Hepatic stellate cell (primary cell): ENCODE measurements at places on chromosomes 2 and 18.

- DNase-seq = no peak
Observed at GRCh38 chr2:139631966-139632365, 851.8 kb upstream of the NXPH2 start.

DNA sequence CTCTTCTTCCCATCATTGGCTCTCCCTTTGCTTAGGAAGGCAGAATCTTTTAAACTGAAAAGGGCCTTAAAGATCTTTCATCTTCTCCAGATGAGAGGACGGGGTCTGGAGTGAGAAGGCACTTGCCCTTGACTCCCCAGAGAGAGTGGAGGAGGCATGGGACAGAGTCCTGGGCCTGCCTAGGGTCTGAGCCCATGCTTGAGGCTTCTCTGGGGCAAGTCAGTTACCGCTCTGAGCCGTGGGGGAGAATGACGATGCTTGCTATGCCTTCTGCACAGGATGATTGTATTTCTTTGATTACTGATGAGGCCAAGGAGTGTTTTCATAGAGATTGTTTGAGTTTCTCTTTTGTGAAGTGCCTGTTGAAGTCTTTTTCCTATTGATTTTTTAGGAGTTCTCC is 921 bp downstream of the PLB1 start:
- DNase-seq = no peak

- no peak for DNase-seq
Observed at GRCh38 chr2:163652751-163653150, 83.1 kb downstream of the FIGN start.

GRCh38 chr2:1658394-1659151 is 85.7 kb downstream of the PXDN start:
- no peak for DNase-seq

DNA sequence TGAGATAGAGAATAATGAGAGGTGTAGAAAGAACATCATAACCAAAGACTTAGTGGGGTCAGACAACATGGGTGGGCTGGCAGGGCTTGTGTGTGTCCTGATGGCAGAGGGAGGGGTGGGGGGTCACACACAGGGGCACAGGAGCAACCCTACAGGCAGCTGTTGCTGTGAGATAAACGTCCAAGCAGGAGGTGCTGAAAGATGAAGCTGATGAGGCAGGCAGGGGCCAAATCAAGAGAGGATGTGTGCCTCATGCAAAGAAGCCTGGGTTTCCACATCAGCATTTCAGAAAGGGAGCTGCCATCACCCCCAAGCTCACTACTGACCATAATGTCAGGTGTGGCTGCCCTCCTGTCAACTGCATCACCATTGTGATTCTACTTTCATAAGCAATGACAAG is 16.0 kb upstream of the SKA1 start:
- DNase-seq = no peak

DNA sequence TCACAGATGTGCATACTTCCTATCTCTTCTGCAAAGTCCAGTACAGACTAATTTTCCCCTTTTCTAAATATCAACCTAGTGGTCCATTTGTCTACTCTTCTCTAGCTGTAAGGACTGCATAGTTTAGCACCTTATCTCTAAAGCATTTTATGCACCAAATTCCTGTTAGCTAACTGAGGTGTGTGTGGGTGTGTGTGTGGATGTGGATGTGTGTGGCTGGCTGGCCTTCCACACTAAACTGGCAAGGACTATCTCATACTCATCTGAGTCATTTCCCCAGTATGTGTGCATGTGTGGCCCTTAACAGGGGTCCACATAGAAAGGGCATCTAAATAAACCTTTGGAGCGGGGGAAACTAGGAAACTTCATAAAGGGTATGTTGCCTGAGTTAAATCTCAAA is 139.6 kb downstream of the TTC32 start:
- no peak for DNase-seq

DNA sequence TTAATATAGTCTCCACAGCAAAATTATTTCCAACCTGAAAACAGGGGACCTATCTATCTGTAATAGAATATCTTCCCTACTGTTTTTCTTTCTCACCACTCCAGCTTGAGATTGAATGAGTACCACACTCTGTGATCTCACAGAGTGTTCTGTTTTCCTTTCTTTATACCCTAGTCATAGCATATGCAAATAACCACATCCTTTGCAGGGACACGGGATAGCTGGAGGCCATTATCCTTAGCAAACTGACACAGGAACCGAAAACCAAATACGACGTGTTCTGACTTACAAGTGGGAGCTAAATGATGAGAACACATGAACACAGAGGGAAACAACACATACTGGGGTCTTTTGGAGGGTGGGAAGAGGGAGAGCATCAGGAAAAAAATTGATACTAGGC is 224.7 kb downstream of the SLC8A1 start:
- no peak for DNase-seq

GRCh38 chr18:46678785-46679399 is 21.9 kb upstream of the LOXHD1 start:
- DNase-seq = no peak

DNA sequence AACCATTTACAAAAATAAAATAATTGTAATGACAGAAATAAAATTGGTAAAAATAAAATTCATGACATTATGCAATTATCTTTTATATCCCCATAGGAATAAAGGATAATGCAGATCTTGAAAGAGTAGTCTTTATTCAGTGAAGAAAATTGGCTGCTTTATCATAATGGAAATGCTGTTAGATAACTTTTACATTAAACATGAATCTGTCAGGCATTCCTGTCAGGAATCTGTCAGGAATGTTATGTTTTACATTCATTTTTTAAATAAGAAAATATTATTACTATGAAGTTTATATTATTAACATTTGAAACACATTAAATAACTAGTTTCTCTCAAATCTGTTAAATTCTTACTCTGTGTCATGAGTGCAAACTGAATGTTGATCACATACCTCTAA is 1024.7 kb upstream of the TMEFF2 start:
- no peak for DNase-seq

- DNase-seq = no peak
Observed at GRCh38 chr18:7642331-7642890, 75.3 kb downstream of the PTPRM start.

DNA sequence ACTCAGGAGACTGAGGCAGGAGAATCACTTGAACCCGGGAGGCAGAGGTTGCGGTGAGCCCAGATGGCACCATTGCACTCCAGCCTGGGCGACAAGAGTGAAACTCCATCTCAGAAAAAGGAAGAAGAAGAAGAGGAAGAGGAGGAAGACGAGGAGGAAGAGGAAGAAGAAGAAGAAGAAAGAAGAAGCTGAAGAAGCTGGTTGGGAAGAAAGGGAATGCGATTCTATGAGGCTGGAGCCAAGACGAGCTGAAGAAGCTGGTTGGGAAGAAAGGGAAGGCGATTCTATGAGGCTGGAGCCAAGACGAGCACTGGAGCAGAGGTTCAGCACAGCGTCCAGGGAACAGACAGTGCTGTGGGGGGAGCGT is 30.3 kb upstream of the TAF1B start:
- DNase-seq = no peak

GRCh38 chr2:85905891-85906290 is 17.1 kb upstream of the ST3GAL5 start:
- DNase-seq = no peak
